ENCODE measurements at places on chromosomes 2 and 18.

- no peak for DNase-seq
Observed at GRCh38 chr2:59756150-59756549, 797.3 kb downstream of the BCL11A start.

GRCh38 chr2:24919037-24919505 lies 966 bp downstream of the ADCY3 start:
- no peak for DNase-seq

GRCh38 chr18:79393635-79394533 lies 1.8 kb upstream of the NFATC1 start:
- DNase-seq: peak; percentile 78

- DNase-seq: no peak
Observed at GRCh38 chr18:70195852-70196434, 9.5 kb downstream of the RTTN start.

DNA sequence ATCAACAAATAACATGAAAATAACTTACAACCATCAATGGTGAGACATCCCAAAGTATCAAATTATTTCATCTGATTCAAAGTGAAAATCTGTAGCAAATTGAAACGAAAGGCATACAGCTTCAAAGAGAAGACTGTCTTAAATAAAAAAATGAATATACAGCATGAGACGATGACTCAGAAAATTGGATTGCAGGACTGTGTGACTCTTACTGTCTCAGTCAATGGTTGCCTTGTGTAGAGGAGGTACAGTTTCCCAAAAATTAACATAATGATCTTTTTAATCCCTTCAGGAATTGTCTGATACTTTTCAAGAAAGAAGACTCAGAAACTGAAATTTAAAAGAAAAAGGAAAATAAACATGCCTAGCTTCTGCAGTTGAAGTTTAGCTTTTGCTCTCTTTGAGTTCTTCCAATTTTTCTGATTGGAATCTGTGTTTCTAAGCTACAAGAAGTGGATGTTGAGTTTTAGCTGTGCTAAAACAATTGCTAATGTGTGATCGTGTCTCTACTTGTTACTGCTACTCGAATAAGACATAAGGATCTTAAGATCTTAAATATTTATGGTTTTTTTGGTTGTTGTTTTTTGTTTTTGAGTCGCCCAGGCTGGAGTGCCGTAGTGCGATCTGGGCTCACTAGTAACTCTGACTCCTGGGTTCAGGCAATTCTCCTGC lies 41.1 kb upstream of the EPB41L3 start:
- DNase-seq: no peak

DNA sequence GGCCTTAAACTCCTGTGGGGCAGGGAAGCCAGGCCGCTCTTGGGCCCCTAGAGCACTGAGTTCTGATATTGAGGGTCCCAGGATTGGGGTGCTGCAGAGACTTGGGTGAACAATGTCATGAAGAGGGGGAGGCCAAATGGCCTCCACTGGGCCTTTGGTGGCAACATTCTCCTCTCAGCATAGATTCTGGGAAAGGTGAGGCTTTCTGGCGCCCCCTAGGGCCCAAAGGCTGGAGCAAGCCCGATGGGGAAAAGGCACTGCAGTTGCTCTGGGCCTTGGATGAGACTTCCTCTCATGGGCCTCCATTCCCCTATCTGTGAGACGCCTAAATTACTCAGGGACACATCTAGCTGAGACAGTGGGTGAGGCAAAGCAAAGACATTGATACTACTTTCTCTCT lies 84.8 kb downstream of the ACAA2 start:
- DNase-seq: peak; percentile 90

GRCh38 chr2:224970311-224970710 lies 72.0 kb downstream of the DOCK10 start:
- no peak for DNase-seq

- DNase-seq: no peak
Observed at GRCh38 chr2:110957293-110957692, 163.4 kb upstream of the BCL2L11 start.

DNA sequence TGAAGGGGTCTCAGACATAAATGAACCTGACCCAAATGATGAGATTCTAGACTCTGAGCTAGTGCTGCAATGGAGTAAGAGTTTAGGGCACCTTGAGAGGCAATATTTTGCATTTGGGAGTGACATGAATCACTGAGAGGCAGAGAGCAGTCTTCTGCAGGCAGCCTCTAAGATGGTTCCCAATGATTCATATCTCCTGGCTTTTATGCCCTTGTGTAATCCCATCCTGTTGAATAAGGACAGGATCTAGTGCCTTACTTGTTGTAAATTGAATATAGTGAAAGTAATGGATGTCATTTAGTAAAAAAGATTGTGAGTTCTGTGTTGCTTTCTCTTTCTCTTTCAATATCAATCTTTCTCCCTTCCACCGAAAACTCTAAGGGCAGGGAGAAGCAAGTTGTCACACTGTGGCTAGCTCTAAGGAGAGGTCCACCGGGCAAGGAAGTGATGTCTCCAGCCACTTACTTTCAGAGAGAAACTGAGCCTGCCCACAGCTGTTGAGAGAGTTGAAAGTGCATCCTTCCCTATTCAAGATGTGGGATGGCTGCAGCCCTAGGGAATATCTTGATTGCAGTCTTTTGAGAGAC lies 144.7 kb downstream of the TRIB2 start:
- DNase-seq: no peak

DNA sequence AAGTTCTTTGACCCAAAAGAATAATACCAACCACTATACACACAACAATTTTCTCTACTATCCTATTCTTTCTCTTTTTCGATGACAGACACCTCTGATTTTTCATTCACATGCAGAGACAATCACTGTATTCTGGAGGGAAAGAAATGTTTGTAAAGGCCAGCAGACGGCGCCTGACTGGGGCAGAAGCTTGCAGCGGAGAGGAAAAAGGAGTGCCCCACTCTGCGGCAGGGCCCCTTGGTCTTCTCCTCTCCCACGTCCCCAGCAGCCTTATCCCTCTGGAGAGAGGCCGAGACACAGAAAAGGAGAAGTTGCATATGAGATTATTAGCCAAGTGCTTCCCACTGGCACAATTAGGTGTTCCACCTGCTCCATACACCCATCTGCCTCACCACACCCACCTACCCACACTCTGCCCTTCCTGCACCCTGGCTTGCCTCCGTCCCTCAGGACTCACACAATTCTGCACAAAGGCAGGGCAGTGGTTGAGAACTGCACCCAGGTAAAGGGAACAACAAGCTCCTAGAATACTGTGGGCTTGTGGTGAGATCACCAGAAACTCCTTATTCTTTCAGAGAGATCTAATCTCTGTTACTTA lies 687.3 kb downstream of the NRXN1 start:
- no peak for DNase-seq

DNA sequence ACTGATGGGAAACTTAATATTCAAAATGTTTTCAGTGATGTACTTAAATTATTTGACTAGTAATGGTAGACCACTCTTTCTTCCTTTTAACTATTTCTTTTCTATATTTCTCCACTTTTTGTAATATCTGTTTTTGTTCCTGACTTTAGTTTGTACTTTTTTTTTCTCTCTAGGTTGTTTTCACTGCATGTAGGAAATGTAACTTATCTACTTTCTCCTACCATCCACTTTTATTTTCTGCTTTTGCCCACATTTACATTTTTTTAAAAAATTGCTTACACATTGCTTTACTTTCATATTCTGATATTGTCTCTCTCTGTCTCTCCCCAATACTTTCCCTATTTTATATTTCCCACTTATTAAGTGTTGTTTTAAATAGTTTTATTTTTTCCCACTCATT lies 47.0 kb downstream of the ZNF407 start:
- no peak for DNase-seq

DNA sequence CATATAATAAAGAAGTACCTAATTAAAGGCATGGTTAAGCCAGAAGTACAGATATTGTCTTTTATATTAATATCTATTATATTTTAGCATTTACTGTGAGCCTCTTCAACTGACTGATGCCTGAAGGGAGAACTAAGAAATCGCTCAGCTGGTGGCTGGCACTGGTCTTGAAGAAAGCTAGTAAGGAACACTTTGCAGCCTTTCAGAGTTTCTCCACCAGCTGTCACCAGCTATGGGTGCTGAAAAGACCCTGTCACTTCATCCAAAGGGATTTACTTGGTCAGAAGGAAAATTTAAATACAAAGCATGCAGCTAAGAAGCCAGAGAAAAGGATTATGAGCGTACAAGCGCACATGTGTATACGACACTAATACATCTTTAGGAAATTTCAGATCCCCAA lies 525.9 kb downstream of the TMEM182 start:
- DNase-seq: no peak

DNA sequence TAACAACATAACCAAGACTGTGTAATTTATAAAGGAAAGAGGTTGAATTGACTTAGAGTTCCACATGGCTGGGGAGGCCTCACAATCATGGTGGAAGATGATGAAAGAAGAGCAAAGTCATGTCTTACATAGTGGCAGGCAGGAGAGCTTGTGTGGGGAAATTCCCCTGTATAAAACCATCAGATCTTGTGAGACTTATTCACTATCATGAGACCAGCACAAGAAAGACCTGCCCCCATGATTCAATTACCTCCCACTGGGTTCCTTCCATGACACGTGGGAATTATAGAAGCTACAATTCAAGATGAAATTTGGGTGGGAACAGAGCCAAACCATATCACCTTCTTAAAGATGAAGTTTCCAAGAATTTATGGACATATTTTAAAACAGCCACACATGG lies 2.5 kb upstream of the IL36RN start:
- no peak for DNase-seq

DNA sequence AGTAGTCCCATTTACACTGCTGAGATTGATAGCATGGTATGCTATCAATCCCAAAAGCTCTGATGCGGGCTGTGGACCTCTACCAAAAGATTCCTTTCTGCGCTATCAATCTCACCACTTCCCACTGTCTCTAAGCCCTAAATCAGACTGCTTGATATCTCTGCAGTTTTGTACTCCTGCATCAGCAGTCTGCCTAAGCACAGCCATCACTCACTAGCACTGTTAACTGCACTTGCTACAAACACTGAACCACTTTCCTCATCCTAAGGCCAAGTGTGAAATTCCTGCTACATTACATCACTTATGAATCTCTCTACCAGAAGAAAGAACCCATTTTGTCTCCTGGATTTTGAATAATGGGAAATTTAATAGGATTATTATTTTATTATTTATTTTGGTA lies 237.0 kb downstream of the HNMT start:
- DNase-seq: no peak

GRCh38 chr2:24877067-24877466 lies 43.0 kb downstream of the ADCY3 start:
- DNase-seq: no peak

- no peak for DNase-seq
Observed at GRCh38 chr2:16404551-16405300, 260.9 kb downstream of the CYRIA start.

GRCh38 chr18:48966523-48966922 lies 15.8 kb upstream of the SMAD7 start:
- no peak for DNase-seq

DNA sequence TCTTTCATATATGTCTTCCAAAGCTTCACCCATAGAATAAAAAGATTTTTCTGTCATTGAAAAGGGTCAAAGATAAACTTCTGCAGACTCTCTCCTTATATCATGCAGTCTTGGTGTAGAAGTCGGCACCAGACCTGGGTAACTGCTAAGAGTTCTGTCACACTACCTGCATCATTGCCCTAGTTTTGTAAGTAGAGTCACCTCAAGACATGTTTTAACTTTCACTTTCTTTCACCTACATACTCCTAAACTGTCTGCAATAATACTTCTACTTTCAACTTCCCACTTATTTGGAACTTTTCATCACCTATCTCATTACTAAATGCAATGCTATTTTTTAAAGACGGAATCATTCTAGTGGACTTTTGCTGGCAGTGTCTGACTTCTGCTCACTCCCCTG lies 475.6 kb upstream of the VRK2 start:
- DNase-seq: no peak

DNA sequence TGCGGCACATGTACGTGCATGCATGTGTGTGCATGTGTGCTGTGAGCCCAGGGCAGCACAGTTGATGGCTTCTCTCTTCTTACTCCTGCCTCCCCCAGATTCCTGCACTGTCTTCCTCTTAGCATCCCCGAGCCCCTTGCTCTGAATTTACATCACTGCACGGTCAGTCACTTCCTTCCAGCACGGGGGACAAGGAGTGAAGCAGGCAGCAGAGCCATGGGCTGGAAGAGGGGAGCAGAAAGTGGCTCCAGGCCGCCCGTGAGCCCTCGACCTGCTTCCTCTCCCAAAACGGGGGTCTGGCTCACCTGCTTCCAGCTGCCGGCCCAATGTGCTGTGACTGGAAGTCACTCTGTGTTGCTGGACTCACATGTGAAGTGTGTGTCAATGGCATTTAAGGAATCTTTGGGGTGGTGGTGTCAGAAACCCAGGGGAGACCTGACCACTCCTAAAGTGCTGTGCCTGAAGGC lies 106.1 kb downstream of the FAM210A start:
- no peak for DNase-seq

GRCh38 chr2:224016963-224017362 lies 22.1 kb downstream of the SERPINE2 start:
- no peak for DNase-seq

- no peak for DNase-seq
Observed at GRCh38 chr2:237184192-237184918, 98.7 kb downstream of the COPS8 start.

DNA sequence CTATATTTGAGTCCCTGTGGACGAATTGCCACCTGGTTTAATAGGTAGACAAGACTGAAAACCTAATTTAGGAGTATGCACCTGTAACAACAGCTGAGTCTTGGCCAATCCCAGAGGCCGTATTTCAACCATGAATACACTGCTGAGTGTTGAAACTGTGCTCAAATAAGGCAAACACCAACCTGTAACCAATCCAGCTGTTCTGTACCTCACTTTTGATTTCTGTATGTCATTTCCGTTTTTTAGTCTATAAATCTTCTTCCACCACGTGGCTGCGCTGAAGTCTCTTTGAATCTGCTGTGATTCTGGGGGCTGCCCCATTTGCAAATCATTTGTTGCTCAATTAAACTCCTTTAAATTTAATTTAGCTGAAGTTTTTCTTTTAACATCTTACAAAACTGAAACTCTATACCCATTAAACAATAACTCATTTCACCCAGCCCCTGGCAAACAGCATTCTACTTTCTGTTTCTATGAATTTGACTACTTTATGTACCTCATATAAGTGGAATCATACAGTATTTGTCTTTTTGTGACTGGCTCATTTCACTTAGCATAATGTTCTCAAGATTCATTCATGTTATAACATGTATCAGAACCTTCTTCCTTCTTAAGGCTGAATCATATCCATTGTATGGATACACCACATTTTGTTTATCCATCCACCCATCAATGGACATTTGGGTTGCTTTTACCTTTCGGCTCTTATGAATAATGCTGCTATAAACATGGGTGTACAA lies 7.5 kb upstream of the YPEL5 start:
- no peak for DNase-seq

- no peak for DNase-seq
Observed at GRCh38 chr18:52519021-52519420, 179.0 kb downstream of the DCC start.

- no peak for DNase-seq
Observed at GRCh38 chr2:60450488-60450887, 103.0 kb downstream of the BCL11A start.
